Activated CD4-positive, alpha-beta memory T cell treated with anti-CD3 and anti-CD28 coated beads for 36 hours (primary cell): ENCODE measurements at places on chromosomes 2 and 18. TPM values are rescaled to one million over a fixed set of nuclear protein-coding genes. Genes with fewer than 3 reads are reported as not detected.

SMARCAL1 gene
- total RNA-seq, result 20.8 TPM

DNA sequence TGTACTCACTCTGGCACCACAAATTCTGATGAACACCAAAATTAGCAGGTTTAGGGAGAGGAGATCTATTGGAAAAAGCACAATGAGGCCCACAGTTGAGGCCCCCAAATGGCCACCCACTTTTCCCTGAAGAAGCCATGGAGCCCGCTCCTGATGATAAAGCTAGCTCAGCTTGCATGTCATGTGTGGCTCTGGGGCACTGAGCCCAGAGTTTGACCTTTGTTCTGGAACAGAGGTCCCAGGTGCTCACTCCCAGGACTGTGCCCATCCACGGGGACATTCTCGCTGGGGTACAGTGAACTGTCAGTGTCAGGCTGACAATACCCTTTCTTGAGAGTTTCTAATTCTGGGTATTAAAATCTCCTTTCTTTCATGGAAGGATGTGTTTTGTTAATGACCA lies 36.2 kb downstream of the XDH start:
- DNase-seq, result no peak

PTCD3 gene
- total RNA-seq, result 175 TPM

GRCh38 chr2:170711774-170712652 lies 3.1 kb upstream of the SP5 start:
- DNase-seq, result peak; percentile 19

- no peak for DNase-seq
These were observed 541.7 kb downstream of the MBD2 start for GRCh38 chr18:53682796-53683195.

DNA sequence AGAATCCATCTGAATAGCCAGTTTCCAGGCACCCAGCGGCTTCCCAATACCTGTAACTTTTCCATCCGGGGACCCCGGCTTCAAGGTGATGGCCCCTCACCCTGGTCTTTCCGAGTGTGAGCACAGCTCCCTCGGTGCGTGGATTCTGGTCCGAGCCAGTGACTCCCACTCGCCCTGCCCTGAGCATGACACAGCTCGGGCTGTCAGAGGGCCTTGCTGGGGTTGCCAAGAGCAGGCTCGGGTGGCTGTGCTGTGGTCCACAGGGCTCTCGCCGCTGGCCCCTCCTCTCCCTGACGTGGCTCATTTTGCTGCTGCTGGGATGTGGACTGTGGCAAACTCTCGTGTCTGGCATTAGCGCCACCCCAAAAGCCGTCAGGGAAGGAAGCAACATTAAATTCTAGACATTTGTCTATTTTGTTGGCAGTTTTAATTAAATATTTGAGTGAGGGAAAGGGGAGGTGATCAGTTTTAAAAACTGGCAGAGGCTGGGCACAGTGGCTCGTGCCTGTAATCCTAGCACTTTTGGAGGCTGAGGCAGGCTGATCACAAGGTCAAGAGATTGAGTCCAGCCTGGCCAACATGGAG lies 5.6 kb upstream of the ESPNL start:
- no peak for DNase-seq

EVX2 gene
- not detected for total RNA-seq

DNA sequence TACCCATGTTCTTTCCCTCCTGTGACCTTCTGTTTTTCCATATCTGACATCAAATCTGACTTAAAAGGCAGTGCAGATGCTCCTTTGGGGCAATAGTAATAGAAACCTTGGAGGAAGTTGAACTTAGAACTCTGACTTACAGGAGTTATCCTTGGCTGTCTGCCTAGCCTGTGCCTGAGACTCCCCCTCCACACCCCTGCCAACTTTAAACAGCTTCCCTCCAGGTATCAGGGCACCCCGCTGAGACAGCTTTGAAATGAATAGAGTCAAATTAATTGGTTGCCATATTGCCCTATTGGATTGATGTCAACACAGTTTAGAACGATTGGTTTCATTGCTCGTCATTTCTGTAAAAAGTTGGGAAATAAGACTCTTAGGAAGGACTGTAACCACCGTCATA lies 322.0 kb downstream of the PRKCE start:
- DNase-seq, result no peak

NFATC1 gene
- total RNA-seq, result 83.7 TPM

TUBA3E gene
- not detected for total RNA-seq

UGT1A4 gene
- total RNA-seq, result not detected

DNA sequence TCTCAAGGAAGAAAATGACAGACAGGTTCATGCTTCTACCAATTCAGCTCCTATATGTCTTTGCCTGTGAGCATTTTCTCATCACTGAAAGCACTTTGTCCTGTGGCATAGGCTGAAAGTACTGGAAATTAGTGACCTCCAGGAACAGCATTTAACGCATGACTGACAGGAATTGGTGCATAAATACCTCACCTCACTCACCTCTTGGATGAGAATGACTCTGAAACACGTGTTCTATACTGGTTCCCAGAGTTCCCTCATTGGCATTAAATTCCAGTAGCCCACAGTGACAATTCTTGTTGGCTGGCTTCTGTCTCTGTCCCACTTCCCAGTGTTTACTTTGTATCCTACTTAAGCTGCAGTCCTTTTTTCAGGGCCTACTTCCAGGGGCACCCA lies 83.4 kb upstream of the MAPRE2 start:
- DNase-seq, result no peak

CNDP1 gene
- not detected for total RNA-seq

GPAT2 gene
- total RNA-seq, result 16.4 TPM

DNA sequence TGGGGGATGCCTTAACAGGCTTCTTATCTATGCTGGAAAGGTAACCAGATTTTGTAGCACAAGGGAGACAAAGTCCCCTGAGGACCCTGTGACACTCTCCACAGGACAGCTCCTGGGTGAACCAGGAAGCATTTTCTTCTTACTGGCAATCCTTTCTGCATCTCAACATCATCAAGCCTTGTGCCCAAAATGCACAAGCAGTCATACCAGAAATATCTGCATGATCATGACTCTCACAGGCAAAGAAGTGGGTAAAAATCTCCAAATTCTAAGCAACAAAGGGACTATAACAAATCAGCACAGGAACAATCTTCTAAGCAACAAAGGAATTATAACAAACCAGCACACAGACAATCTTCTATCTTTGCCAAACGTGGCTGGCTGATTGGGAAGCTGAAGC lies 99.1 kb upstream of the CD226 start:
- DNase-seq, result no peak

MXD1 gene
- 15.9 TPM for total RNA-seq

- DNase-seq, result no peak
These were observed 19.8 kb downstream of the USP40 start for GRCh38 chr2:233546774-233547173.

GRCh38 chr2:19868701-19869580 lies 32.8 kb downstream of the TTC32 start:
- DNase-seq, result peak; percentile 70

RGPD6 gene
- total RNA-seq, result 5.1 TPM

- no peak for DNase-seq
These were observed 75.0 kb downstream of the BCL2 start for GRCh38 chr18:63244607-63245006.
